NCI-H226 (cell line): ENCODE measurements at places on chromosomes 5 and 9.

- no peak for DNase-seq
These were observed 216.2 kb upstream of the IER5L start for GRCh38 chr9:129394061-129394885.

GRCh38 chr5:133943475-133943817, 25.0 kb downstream of the C5orf15 start:
- no peak for DNase-seq

GRCh38 chr9:107856633-107857032, 367.1 kb upstream of the KLF4 start:
- no peak for DNase-seq

GRCh38 chr9:19492775-19493173, 84.0 kb downstream of the ACER2 start:
- DNase-seq = no peak

GRCh38 chr5:125874717-125875116, 548.5 kb upstream of the GRAMD2B start:
- peak; percentile 11 for DNase-seq

DNA sequence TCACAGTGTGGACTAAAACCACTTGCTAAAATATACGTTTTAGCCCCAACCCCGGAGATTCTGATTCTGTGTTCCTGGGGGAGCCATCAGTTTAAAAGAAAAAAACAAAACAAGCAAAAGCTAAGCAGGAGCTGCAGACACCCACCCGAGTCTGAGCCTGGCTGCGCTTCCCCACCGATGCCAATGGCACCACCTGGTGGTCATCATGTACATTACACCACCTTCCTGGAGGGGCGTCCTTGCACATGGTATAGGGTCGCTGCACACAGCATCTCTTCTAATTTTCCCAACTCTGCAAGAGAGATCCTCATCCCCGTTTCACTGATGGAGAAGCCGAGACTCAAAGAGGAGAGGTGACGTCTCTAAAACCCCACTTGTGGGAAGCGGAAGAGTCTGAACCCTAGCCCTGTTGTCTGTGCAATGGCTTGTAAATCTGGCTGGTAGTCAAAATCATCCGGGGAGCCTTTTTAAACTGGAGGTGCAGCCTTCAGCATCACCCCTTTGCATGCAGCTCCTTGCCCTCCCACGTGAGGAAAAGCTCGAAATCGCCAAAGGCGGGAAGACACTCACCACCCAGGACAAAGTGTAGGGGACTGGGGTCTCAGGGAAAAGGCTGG, 23.1 kb upstream of the CNOT6 start:
- DNase-seq = peak; percentile 24

DNA sequence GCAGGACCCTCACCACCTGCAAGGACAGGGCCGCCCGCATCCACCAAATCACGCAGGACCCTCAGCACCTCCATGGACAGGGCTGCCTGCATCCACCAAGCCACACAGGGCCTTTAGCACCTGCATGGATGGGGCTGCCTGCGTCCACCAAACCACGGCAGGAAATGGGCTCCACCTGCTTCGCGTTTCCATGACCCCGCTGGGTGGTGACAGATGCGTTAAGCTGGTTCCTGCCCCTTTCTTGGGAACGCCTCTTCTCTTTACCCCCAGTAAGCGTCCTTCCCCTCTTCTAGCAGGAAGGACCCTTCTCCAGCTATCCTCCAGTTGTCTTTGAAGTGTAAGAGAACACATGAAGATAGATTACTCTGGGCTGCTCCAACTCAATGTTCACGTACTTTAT, 13.5 kb downstream of the FBP1 start:
- no peak for DNase-seq

GRCh38 chr9:13588151-13589033, 308.9 kb upstream of the MPDZ start:
- DNase-seq = no peak

GRCh38 chr5:140868721-140869554, at the start of gene PCDHA11:
TSS of gene PCDHA11 (plus strand) at chr5:140868957. CDS start at chr5:140869104, 147 bp downstream.
- peak; percentile 10 for DNase-seq
